ENCODE measurements at places on chromosomes 1 and 21.

GRCh38 chr21:41801321-41802197, 34.7 kb upstream of the RIPK4 start:
- no peak for DNase-seq

GRCh38 chr1:67626861-67627235, 58.2 kb upstream of the GADD45A start:
- no peak for DNase-seq

GRCh38 chr1:240611228-240611618, 732 bp downstream of the GREM2 start:
- DNase-seq: no peak

DNA sequence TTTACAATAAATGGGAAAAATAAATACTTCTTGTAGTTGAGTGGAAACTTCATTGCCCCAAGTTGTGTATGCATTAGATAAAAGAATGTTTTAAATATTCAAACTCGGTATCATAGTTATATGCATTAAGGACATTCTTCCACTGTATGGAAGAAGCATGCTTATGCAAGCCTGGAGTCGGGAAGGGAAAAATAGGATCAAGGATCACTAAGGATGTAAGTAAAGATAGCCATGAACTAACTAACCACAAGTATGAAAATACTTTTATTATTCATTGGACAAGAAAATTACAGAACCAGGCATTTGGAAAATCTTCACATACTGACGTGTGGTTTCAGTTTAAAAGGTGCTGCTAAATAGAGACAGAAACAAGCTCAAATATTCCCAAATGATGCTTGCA, 26.9 kb upstream of the DPYD start:
- no peak for DNase-seq

- DNase-seq: no peak
Observed at GRCh38 chr1:195899762-195900352, 708.4 kb downstream of the KCNT2 start.

- peak; percentile 20 for DNase-seq
Observed at GRCh38 chr1:28737307-28738132, 780 bp downstream of the YTHDF2 start.

DNA sequence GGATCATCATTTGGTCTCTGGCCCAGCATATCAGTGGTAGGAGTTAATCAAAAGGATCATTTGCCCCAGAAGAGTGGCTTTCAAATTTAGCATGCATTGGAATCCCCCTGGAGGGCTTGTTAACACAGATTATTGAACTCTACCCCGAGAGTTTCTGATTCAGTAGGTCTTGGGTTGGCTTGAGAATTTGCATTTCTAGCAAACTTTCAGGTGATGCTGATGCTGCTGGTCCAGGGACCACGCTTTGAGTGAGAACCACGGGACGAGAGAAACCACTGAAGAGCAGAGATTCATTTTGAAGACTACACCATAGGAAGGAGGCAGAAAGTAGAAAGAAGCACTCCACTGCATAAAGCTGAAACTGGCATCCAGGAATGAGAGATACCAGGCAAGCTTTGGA, 81.3 kb upstream of the DUSP10 start:
- DNase-seq: no peak

DNA sequence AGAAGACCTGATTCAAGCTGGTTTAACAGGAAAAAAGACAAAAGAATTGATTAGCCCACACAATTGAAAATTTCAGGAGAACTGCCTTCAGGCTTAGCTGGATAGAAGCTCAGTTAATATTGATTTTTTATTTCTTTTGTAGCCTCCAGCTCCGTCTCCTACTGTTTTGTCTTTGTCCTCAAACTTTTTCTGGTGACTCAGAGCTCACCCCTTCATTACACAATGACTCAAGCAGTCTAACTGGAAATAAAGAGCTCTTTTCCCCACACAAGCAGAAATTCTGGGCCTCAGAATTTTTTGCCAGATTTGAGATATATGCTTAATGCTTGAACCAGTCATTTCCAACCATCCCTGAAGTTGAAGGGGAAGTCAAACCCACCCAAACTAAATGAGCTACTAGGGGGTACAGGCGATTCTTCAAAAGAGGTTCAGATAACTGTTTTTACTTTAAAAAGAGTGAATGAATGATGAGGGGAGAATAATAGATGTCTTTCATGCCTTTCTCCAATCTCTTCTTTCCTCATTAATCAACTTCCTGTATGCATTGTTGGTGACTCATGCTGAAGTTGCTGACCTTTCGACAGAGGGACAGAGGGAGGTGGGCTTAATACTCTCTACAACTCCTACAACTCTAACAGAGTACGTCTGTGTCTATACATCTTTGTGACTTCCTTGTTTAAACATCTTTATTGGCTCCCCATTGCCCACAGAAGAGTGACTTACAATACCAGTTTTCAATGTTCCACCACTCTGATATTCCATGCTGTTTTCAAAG, 6.2 kb upstream of the ACP6 start:
- no peak for DNase-seq

- DNase-seq: no peak
Observed at GRCh38 chr1:231872461-231872910, 245.9 kb downstream of the DISC1 start.
